Transverse colon (tissue), 4 donors: ENCODE measurements at places on chromosomes 11 and 22.

GRCh38 chr11:19239039-19239438 lies 1.7 kb downstream of the E2F8 start:
- no peak for DNase-seq

GRCh38 chr22:49955581-49956417 lies 4.8 kb upstream of the PIM3 start:
- DNase-seq: peak; percentile 6

GRCh38 chr11:117621226-117621625 lies 175.8 kb downstream of the DSCAML1 start:
- no peak for DNase-seq

GRCh38 chr11:58796333-58796732 lies 48.2 kb downstream of the GLYATL2 start:
- DNase-seq: no peak

- DNase-seq: no peak
Measured at GRCh38 chr11:81967242-81967641, 766.4 kb downstream of the FAM181B start.

DNA sequence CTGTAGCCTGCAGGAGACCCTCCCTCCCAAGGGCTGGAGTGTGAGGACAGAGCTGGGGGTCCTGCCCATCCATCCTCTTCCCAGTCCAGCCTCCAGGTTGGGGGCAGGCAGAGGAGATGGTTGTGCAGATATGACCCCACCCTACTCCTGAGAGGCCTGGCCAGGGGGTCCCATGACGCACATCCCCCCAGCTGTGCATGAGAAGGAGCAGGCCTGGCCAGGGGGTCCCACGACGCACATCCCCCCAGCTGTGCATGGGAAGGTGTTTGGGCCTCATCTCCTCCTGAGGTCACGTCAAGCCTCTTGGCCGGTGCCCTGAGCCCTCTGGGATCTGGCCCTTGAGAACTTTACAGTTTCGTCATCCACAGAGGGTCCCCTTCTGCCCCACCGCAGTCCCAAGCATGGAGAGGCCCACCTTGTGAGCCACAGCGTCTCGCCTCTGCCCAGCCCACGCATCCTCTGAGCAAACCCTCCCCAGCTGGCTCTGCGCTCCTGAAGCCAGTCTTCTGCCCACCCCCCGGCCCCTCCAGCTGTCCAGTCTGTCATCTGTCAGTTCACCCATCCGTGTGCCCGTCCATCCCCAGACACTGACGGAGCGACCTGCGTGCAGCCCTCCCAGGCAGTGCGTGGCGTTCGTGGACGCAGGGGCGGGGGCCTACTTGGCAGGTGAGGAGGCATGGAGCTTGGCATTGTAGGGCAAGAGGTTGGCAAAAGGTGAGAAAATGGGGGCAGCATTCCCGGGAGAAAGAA lies 2.3 kb downstream of the ANO9 start:
- DNase-seq: no peak

GRCh38 chr11:60761436-60762190 lies 4.9 kb downstream of the MS4A15 start:
- DNase-seq: no peak

DNA sequence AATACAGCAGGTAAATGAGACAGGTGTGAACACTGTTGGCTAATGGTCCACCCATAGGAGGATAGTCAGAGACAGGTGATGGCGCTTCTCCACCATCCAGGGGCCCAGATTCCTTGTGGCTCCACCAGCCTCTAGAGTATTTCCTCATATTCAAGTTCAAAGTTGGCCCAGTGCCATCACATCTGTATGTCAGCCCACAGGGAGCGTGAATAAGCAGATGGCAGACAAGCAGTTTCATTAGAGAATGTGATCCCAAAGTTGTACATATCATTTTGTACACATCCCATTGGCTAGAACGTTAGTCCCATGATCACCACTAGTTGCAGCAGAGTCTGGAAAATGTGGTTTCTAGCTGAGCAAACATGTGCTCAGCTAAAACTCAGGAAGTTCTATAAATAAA lies 11.0 kb upstream of the CWF19L2 start:
- no peak for DNase-seq

- peak; percentile 90 for DNase-seq
Measured at GRCh38 chr11:1237128-1237580, 14.3 kb downstream of the MUC5B start.

- DNase-seq: no peak
Measured at GRCh38 chr11:68337399-68337835, 25.0 kb downstream of the LRP5 start.

GRCh38 chr22:37843741-37844089 lies 419 bp downstream of the ANKRD54 start:
- peak; percentile 59 for DNase-seq

DNA sequence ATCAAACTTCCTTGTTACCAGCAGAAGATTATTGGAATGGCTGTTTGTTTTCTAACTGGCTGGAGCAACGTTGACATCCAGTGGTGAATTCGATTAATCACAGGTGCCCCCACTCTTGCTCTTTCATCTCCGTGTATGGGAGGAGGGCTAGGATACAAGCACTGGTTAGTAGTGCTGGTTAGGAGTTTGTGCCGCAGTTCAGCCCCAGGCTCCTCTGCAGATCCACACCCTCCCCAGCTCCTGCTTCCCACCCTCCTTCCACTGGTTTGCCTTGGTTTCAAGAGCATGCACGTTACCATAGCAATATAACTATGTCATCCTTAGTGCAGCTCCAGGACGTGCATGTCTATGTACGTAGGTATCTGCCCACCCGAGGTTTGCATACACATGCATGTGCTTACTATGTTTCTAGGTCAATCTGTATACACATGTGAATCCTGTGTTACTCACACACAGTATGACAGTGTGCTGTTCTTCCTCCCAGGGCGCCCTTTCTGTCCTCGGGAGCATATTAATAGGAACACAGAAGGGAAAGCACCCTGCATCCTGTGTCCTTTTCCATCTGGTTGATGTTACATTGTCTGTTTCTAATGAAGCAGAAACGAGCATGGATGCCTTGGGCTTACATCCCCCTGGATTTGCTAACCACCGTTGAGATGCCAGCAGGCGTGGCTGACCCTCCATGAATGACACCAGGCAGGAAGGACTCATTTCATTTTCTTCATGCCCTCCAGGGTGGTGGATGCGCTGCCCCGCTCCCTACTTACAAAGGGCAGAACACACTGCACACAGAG lies 539.3 kb downstream of the OPCML start:
- DNase-seq: no peak

- no peak for DNase-seq
Measured at GRCh38 chr22:19434401-19434800, 2.1 kb downstream of the MRPL40 start.

- no peak for DNase-seq
Measured at GRCh38 chr22:44151676-44152075, 29.0 kb upstream of the PARVG start.

DNA sequence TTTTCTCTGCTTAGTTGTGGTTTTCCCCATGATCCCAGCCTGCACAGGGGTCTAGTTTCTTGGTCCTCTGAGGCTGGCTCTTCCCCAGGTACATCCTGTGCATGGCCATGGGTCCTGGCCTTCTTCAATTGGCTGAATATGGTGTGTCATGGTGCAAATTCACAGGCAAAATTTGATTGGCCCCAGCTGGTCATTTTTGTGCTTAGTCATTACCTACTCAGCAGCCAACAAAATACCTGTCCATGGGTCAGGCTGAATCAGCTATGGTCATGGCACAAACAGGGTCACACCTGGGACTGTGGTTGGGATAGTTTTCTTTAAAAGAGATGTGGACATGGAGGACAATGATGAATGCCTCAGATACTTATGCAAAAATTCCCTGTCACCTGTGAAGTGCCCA lies 85.7 kb downstream of the CSNK2A3 start:
- no peak for DNase-seq

DNA sequence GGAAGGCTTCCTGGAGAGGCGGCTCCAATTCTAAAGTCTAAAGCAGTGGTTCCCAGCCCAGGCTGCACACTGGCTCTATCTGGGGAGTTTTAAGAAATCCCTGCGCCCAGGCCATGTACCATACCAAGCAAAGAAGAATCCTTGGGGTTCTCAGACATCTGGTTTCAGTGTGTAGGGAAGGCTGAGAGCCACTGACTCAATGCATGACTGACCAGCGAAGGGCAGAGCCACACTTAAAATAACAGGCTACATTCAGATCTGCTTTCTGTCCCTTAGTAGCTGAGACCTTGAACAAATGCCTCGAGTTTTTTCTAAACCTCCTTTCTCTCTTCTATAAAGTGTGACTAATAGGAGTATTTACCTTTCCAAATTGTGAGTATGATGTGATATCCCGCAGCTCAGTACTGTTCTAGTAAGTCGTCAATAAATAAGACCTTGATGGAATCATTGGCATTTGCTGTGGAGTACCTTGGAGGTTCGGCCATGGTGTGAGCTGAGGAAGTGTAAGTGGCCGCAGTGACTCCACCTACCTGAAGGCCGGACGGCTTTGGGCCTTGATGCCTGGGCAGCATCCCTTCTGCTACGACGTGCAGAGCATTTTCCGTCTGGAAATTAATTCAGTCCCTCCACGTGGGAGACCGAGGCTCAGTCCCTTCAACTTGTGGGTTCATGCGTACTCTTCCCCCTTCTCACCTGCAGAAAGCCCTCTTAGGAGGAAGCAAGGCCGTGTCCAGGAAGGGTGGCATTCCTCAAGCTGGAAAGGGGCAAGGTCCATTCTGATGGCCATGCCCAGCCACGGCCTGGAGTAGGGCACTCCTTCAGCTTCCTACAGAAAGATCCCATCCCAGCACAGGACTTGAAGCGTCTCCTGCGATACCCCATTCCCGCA lies 25.1 kb downstream of the GLB1L2 start:
- no peak for DNase-seq

- DNase-seq: no peak
Measured at GRCh38 chr11:1851468-1852180, 1.3 kb upstream of the LSP1 start.

- DNase-seq: peak; percentile 95
Measured at GRCh38 chr22:37561212-37562048, 1.1 kb downstream of the CDC42EP1 start.

DNA sequence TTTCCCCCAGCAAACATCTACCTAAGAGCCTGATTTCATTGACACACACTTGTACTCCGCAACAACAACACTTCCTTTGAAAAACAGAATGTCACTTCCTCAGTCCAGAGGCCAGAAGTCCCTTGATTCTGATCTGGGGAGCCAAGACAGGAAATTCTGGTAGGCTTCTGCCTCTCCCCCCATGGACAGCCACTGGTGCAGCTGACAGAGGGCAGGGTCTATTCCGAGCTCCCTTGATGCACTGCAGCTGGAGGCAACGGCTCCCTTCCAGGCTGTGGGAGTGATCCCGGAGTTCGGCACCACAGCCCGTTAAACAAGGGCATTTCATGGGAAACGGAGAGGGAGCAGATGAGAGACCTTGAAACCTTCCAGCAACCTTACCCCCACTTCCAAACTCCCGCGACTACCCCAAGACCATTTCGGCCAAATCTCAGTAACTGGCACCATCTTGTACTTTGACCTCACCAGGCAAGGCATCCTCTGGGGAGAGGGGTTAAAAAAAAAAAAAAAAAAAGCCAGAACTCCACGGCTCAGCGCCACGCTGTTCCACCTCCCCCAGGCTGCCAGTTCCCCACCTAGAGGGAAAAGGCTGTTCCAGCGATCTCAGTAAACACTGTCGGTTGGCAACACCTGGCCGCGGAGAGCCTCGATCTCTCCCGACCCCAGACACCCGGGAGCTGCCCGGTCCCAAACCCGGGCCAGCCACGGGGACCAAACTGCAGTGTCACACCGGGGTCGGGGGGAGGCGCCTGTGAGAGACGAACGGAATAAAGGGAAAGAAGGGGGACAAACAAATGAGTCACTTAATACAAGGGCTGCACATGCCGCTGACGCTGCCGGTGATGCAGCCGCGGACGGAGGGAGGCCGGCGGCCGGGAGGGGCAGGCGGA lies 1.1 kb downstream of the GAB2 start:
- DNase-seq: peak; percentile 86

GRCh38 chr11:86162239-86162638 lies 82.3 kb upstream of the EED start:
- peak; percentile 27 for DNase-seq

GRCh38 chr11:36499315-36499714 lies 10.8 kb downstream of the TRAF6 start:
- no peak for DNase-seq

DNA sequence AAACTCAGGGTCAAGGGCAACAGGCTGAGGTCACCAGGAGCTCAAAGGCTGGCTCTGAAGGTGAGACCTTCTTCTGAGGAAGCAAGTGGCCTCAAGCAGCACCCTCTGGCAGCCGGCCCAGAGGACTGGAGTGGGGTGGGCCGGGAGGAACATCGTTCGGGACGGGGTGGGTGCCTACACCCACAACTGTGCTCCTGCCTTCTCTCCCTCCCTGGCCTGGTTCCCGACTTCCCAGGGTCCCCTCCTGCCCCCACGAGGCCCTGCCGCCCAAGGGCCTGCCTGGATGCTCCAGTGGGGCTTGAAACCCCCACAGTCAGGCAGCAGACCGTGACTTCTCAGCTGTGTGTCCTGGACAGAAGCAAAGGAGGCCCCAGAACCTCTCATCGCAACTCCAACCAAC lies 195.7 kb downstream of the IGLL1 start:
- no peak for DNase-seq

GRCh38 chr11:116641561-116642045 lies 131.2 kb downstream of the BUD13 start:
- DNase-seq: peak; percentile 41

GRCh38 chr22:35914665-35915476 lies 113.8 kb downstream of the RBFOX2 start:
- peak; percentile 68 for DNase-seq

GRCh38 chr11:69209038-69209350 lies 53.3 kb downstream of the SMIM38 start:
- no peak for DNase-seq

DNA sequence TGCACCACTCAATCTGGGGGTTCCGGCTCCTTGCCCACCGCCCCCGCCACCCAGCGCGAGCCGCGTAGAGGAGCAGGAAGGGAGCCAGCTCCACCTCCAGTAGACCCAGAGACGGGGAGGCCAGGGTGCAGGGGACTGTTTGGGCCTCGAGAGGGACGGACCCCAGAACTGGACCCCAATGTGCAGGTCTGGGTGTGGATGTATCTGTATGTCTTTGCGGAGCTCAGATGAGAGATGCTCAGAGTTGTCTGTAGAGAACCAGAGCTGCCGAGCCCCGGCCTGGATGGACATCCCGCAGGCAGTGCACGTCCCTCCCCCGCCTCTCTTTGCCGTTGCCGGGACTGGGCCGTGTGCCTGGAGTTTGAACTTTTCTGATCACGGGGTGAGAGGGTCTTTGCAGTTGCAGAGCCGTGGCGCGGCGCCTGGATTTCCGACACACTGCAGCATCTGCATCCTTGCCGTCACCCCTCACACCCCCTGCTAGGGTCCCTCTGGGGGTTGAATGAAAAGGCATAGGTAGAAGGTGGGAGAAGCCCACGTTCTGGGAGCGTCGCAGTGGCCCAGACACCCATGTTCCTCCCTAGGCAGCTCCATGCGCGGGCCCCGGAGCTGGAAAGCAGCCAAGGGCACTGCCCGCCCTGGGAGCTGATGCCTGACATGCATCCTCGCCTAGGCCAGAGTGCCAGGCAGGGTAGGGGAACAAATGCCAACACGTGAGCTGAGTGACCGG lies 105.2 kb downstream of the KCNQ1 start:
- peak; percentile 6 for DNase-seq
